ENCODE measurements at places on chromosomes 5 and 9.

DNA sequence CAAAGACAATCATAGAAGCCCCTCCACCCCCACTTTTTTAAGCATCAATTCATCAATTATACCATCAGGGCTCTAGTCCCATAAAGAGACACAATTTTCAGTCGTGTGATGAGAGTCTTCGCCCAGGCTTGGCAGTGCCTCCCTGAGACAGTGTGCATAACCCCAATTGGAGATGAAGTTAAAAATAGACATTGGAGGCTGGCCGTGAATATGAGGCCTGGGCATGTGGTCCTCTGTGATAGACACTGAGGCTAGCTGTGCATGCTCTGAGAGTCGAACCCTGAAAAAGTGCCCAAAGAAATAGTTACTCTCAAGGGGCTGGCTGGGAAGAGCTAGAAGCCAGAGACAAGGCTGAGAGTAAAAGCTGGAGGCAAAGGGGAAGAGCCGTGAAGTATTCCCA lies 248.6 kb upstream of the NR4A3 start:
- DNase-seq = no peak

GRCh38 chr5:172441262-172441751 lies 13.0 kb downstream of the SH3PXD2B start:
- no peak for DNase-seq

DNA sequence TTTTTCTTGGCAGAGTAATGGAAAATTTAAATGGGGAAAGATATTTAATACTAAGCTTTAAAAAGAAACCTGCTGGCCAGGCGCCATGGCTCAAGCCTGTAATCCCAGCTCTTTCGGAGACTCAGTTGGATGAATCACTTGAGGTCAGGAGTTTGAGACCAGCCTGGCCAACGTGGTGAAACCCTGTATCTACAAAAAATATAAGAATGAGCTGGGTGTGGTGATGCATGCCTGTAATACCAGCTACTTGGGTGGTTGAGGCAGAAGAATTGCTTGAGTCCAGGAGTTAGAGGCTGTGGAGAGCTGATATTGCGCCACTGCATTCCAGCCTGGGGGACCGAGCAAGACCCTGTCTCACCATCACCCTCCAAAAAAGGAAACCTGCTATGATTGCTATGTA lies 32.8 kb downstream of the TUT7 start:
- no peak for DNase-seq

DNA sequence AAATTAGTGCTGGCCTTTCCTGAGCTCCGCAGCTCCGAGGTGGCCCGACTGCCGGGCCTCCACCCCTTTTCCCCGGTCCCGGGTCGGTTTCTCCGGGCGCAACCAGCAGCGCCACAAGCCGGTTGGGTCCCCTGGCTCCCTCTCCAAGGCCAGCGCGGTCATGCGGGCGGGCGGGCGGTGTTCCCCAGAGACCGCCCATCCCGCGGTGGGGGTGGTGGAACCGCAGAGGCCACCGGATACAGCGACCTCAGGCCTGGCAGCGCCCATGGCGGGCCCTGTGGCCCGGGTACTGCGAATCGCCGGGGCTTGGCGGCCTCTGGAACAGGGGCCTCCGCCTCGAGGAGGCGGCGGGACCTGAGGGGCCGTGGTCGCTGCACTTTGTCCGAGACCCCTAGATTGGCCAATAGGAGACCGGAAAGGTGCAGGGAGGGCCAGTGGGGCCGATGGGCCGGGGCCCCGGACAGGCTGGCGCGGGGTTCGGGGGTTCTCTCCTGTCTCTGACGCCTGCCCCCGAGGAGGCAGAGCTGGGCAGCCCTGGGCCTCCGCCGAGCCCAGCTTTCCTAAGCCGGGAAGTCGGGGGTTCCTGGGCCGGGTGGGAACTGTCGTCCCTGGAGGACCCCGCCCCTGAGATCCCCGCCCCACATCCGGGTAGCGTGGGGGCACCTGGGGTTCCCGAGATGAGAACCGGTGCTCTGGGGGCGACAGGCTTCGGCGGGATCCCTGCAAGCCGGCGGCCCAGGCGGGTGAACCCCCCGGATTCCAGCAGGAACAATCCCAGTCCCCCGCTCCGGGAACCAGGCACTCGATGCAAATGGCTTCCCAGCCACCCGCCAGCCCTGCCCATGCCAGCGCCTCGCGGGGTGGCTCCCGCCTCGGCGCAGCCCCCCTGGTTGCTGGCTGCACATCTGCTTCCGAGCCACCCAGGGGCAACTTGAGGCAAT lies 293.9 kb downstream of the ZSWIM6 start:
- DNase-seq = peak; percentile 6

DNA sequence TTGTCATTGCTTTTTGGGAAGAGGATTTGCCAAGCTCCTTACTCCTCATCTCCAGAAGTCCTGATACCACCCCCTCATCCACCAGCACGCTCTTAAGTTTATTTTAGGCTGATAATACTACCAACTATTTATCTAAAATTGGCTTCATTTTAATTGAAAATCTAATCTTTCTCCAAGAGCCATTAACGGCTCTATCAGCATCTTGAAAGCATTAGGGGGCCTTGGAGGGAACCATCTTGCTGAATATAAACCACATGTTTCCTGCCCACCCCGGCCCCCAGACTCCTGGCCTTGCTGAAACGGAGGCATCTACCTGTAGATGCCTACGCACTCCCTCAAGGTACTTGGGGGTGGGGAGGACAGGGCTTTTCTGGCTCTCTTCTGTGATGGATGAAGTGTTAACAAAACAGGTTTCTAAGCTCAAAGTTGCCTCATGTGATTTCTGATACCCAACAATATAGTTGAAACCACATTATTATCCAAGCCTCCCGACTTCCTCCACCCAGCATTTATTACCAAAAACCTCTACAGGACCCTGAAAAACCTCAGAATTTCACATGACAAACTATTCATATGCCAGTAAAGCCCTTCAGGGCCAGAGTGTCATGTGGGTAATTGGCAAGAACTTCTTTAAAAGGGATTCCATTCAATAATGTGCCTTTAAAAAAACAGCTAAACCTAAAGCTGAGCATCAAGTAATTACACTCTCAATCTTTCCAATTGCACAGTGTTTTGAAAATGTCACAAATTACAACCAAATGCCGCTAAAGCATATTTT lies 96.7 kb downstream of the SAXO1 start:
- no peak for DNase-seq

DNA sequence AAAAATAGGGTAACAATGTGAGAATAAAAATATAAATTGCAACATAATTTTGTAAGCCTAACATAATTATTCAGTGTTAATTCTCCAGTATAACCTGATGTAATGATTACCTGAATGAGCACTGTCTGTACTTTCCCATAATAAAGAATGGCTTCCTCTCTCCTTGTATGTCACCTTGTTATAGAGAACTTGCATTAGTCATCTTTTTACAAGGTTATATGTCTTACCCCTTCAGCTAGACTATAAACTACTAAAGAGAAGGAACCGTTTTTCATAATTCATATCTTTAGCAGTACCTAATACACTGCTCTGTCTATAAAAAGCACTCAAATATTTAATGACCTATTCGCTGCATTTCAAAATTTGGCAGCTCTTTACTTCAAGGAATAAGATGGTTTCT lies 19.8 kb downstream of the STRBP start:
- no peak for DNase-seq

GRCh38 chr5:115661101-115661500 lies 35.3 kb upstream of the TMED7 start:
- DNase-seq = no peak

- DNase-seq = no peak
These were observed 721.2 kb downstream of the CDH18 start for GRCh38 chr5:19266791-19267190.

- DNase-seq = no peak
These were observed 154.5 kb downstream of the AOPEP start for GRCh38 chr9:94881023-94881422.

- no peak for DNase-seq
These were observed 15.6 kb upstream of the ADRB2 start for GRCh38 chr5:148810823-148811222.

- no peak for DNase-seq
These were observed 786.5 kb downstream of the TAF11L14 start for GRCh38 chr5:18420711-18421110.

DNA sequence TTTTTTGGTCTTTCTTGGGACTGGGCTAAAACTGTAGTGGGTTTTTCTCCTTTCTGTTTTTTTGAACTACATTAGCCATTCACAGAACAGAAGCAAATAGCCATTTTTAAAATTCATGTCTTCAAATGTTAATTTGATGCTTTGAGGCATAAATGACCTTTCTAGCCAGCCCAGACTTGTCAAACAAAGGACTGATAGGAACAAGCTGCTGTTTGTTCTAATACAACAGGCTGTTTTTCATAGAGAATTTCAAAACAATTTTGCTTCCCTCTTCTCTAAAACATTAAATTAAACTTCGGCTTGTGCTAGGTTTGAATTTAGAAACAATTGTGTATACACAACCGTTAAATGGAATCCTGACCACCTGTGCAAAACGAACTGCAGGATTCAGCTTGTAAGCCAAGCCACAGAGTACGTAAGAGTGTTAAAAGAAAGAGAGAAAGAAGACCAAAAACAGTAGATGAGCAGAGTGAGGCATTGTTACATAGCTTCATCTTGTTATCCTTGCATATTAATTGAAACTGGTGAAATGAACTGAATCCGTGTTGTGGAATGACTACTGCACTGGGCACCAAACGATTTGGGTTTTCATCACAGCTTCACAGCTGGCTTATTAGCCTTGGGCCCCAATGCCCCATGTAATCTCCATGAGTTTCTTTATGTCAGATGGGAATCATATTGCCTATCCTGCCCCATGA lies 100.0 kb downstream of the ZSWIM6 start:
- DNase-seq = no peak

GRCh38 chr5:177306674-177307543 lies 3.3 kb downstream of the PRELID1 start:
- DNase-seq = no peak

- DNase-seq = no peak
These were observed 4.5 kb downstream of the BRD9 start for GRCh38 chr5:887947-888637.

DNA sequence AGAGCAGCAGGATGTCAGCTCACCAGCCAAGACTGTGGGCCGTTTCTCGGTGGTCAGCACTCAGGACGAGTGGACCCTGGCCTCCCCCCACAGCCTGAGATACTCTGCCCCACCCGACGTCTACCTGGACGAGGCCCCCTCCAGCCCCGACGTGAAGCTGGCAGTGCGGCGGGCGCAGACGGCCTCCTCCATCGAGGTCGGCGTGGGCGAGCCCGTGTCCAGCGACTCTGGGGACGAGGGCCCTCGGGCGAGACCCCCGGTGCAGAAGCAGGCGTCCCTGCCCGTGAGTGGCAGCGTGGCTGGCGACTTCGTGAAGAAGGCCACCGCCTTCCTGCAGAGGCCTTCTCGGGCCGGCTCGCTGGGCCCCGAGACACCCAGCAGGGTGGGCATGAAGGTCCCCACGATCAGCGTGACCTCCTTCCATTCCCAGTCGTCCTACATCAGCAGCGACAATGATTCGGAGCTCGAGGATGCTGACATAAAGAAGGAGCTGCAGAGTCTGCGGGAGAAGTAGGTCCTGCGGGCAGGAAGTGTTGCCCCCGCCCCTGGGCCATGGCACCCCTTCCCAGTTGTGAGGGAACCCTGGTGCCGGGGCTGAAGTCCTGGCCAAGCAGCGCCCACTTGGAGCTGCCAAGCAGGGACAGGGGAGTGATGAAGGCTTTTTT lies 108.9 kb downstream of the WNK2 start:
- DNase-seq = no peak

DNA sequence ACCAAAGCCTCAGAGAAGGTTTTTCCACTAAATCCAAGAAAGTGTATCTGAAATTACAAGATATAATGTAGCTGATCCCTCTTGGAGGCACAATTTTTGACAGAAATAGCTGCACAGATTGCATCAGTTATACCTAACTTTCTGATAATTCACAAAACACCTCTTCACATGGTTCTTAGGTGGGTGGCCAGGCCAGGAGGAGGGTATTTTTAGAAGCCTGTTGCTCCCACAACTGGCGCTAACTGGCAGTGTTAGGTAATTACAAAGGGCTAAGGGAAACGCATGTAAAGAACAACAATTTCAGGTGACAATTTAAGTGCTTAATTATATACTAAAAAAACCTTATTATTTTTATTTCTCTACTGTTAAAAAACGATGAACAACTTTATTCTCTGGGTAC lies 247.9 kb downstream of the BNC2 start:
- DNase-seq = no peak

DNA sequence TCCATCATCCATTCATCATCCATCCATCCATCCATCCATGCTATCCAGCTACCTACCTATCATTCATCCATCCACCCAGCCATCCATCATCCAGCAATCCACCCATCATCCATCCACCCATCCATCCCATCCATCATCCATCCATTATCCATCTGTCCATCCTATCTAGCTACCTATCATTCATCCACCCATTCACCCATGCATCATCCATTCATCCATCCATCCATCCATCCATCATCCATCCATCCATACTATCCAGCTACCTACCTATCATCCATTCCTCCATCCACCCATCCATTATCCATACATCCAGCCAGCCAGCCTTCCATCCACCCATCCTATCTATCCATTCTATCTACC lies 26.3 kb downstream of the SLC6A3 start:
- no peak for DNase-seq

DNA sequence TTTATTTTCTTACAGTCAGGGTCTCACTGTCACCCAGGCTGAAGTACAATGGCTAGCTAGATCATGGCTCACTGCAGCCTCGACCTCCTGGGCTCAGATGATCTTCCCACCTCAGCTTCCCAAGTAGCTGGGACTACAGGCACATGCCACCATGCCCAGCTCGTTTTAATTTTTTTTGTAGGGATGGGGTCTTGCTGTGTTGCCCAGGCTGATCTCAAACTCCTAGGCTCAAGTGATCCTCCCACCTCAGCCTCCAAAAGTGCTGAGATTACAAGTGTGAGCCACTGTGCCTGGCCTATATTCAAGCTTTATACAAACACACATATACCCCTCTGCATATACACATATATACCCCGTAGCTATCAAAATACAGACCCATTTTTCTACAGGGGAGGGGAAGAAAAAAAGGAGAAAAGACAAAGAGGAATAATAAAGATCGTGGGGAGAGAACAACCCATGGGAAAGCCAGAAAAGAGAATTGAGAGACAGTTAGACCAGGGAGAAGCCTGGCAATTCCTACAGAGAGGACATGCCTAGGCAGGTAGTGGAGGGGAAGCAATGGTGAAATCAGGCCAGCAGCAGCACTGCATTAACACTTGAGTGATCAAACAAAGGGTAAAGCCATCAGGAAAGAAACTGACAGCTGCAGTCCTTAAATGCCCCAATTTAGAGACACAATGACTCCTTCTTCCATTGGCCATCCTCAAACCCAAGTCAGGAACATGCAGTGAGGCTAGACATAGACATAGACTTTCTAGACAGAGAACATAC lies 102.7 kb downstream of the EFNA5 start:
- DNase-seq = no peak

All from activated naive CD4-positive, alpha-beta T cell treated with Interleukin-2 at 50 U/mL for 16 hours (primary cell).